ENCODE measurements at places on chromosomes 2 and 18.
A peak's percentile ranks its signal among the peaks of the same experiment; 100 is the strongest.

DNA sequence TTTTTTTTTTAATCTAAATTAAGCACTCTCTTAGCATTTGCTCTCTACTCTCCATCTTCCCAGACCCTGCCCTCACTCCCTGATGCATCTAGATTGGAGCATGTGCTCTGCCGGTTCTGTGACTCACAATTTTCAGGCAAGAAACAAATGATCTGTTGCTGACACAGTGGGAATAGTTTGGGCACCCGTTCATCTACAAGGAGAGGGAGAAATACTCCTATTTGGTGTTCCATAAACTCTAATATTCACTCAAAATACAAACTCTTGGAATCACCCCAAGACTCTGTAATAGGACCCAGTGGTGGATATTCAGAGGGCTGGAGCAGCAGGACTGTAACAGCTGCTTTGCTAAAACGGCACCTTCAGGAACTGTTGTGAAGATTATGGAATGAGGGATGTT lies 37.1 kb upstream of the LINC00305 start:
- H3K4me1 ChIP-seq: no peaks in the 10 kb centered on the region
- H3K36me3 ChIP-seq: no peaks in the 10 kb centered on the region
- H3K27me3 ChIP-seq: no peaks in the 10 kb centered on the region
- no peak overlapping the region for H3K4me3 ChIP-seq

DNA sequence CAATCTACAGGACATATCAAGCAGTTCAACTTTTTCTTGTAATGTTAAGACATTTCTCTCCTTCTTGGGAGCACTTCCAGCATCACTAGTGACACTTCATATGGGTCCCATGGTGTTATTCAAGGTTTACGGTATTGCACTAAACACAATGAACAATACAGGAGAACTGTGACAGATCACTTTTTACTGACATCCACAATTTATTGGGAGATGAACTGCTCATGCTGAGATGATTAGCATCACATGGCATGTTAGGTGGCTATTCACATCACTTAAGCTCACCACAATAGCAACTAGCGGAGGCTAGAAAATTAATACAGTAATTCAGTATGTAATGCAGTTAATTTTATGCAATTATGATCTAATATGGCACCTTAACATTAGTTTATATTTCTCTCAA lies 264.4 kb downstream of the ERBB4 start:
- DNase-seq: no peak
- H3K27ac ChIP-seq: no peak overlapping the region
- no peak overlapping the region for H3K4me3 ChIP-seq
- no peaks in the 10 kb centered on the region for H3K36me3 ChIP-seq
- H3K27me3 ChIP-seq: no peaks in the 10 kb centered on the region

GRCh38 chr2:27308359-27308881 lies at the start of gene UCN:
Gene UCN (minus strand): TSS chr2:27308445. CDS start chr2:27307895, 550 bp downstream.
- H3K27me3 ChIP-seq: peaks cover 45% of the 10 kb centered on the region
- peaks cover 3% of the 10 kb centered on the region for H3K4me1 ChIP-seq
- H3K4me3 ChIP-seq: no peak within 1 kb of the TSS
- peak; percentile 21 for DNase-seq

GRCh38 chr2:45891719-45892424 lies 240.4 kb downstream of the PRKCE start:
- no peaks in the 10 kb centered on the region for H3K27me3 ChIP-seq
- DNase-seq: peak; percentile 30
- no peak overlapping the region for H3K4me3 ChIP-seq
- no peak overlapping the region for H3K27ac ChIP-seq
- H3K36me3 ChIP-seq: no peaks in the 10 kb centered on the region

DNA sequence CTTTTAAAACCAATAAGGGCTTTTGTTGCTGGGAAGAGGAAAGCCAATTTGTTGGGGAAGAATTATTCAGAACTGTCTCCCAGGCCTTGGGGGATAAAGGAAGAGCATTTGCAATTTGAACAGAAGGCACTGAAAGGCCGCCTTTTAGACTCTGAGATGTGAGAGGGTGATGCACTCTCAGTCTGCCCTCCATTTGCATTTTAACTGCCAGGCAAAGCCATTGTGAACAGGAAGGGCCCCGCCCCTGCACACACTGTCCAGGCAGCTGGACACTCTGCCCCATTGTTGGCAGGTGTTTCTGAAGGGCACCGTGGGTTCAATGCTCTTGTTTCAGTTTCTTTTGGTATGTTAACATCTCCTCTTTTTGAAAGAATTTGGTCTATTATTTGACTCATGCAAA lies 169.5 kb upstream of the COPS8 start:
- DNase-seq: no peak
- H3K4me3 ChIP-seq: no peak overlapping the region
- H3K4me1 ChIP-seq: no peaks in the 10 kb centered on the region
- no peaks in the 10 kb centered on the region for H3K36me3 ChIP-seq

- DNase-seq: no peak
- H3K27me3 ChIP-seq: no peaks in the 10 kb centered on the region
- peaks cover 58% of the 10 kb centered on the region for H3K4me1 ChIP-seq
- no peak overlapping the region for H3K27ac ChIP-seq
These were observed 3.5 kb upstream of the EMILIN1 start for GRCh38 chr2:27074738-27075565.

DNA sequence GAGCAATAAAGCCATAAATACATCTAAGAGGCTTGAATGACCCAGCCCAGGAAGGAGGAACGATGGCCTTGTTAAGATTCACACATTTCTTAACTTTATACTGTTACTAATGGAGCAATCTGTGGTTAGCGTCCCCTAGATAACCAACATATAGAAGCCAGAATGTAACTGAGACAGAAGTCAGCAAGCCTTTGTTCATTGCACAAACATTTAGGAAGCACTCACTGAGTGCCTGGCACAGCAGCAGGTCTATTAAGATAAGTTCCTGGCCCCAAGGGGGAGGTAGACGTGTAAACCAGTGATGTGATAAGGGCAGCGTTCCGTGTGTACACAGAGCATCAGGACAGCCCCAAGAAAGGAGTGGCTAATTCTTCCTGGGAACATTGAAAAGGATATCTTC lies 63.6 kb upstream of the ATL2 start:
- peaks cover 14% of the 10 kb centered on the region for H3K4me1 ChIP-seq
- no peak overlapping the region for H3K4me3 ChIP-seq
- H3K27me3 ChIP-seq: peaks cover 31% of the 10 kb centered on the region
- no peaks in the 10 kb centered on the region for H3K36me3 ChIP-seq
- H3K27ac ChIP-seq: no peak overlapping the region

GRCh38 chr2:85376291-85377065 lies 21.9 kb downstream of the ELMOD3 start:
- H3K4me3 ChIP-seq: no peak overlapping the region
- DNase-seq: peak; percentile 18
- H3K27me3 ChIP-seq: no peaks in the 10 kb centered on the region
- peaks cover 15% of the 10 kb centered on the region for H3K36me3 ChIP-seq
- H3K4me1 ChIP-seq: no peaks in the 10 kb centered on the region

DNA sequence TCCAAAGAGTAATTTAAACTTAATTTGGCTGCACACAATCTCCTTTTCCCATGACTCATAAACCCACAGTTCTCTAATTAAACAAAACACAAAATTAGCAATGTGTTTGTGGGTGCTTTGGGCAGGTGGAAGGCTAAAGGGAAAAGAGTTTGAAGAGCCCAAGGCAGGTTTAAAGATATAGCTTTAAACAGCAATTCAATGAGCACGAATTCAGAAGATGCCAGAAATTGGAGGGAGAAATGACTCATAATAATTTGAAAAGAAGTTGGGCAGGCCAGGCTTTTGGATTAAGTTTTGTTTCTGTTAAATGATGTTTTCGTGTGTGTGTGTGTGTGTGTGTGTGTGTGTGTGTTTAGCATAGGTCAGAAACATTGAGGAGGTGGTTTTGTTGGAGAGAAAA lies 594.8 kb upstream of the ZEB2 start:
- H3K4me3 ChIP-seq: no peak overlapping the region
- no peaks in the 10 kb centered on the region for H3K27me3 ChIP-seq
- H3K27ac ChIP-seq: no peak overlapping the region
- no peaks in the 10 kb centered on the region for H3K36me3 ChIP-seq
- H3K4me1 ChIP-seq: peaks cover 11% of the 10 kb centered on the region

GRCh38 chr2:19990416-19990728 lies 467 bp upstream of the WDR35 start:
- H3K27ac ChIP-seq: no peak overlapping the region
- H3K27me3 ChIP-seq: no peaks in the 10 kb centered on the region
- no peaks in the 10 kb centered on the region for H3K36me3 ChIP-seq
- H3K4me1 ChIP-seq: peaks cover 16% of the 10 kb centered on the region
- no peak for DNase-seq

DNA sequence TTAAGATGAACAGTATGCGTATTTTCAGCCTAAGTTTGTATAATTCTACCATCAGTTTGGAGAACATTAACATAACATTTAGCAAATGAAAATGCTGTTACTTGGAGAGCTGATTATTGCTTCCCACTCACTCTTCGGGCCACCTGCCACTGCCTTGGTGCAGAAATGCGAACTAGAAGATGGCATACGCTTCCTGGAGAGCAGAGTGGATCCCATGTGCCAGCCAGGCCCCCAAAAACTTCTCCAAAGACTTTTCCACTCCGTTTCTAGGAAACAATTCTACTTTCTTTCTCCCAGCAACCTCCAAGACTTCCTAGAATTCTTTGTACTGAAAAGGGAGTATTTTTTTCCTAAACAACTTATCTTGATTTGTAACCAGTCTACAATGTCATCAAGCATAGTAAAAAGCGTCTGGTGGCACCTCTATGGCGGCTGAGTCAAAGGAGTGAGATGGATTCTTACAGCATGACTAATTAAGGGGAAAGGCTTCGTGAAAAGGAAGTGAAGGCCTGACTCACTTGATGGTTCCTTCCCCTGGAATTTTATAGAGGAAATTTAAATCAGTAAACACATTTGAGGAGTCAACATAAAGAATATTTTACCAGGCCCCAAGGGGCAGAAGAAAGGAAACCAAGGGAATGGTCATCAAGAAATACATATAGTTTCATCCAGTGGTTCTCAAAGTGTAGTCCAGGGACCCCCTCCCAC lies 36.6 kb downstream of the FEZ2 start:
- no peaks in the 10 kb centered on the region for H3K27me3 ChIP-seq
- H3K4me3 ChIP-seq: no peak overlapping the region
- H3K4me1 ChIP-seq: peaks cover 57% of the 10 kb centered on the region
- peaks cover 10% of the 10 kb centered on the region for H3K36me3 ChIP-seq
- H3K27ac ChIP-seq: peak overlapping the region; percentile 95
- peak; percentile 96 for DNase-seq

DNA sequence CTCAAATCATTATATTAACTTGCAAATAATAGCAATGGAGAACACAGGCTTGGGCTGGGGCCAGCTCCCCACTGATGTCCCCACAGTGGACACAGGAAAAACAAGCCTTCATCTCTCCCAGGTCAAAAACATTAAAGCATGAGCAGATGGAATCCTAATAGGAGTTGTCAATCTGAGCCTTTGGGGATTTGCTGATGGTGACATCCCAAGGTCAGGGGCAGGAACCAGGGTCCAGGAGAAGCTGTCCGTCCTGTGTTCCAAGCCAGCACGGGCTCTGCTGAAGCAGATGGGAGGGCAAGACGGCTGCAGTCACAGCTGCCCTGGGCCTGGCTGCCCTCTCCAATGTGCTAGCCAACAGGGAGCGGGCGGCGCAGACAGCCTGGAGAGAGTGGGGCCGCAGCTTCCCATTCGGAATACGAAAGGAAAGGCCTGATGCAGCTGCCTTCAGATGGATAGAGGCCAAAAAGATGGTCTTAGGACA lies 135.5 kb downstream of the NDUFA10 start:
- DNase-seq: no peak
- H3K36me3 ChIP-seq: no peaks in the 10 kb centered on the region
- H3K4me3 ChIP-seq: no peak overlapping the region
- no peak overlapping the region for H3K27ac ChIP-seq
- H3K4me1 ChIP-seq: no peaks in the 10 kb centered on the region

- no peak overlapping the region for H3K27ac ChIP-seq
- no peaks in the 10 kb centered on the region for H3K27me3 ChIP-seq
- no peak overlapping the region for H3K4me3 ChIP-seq
- no peaks in the 10 kb centered on the region for H3K36me3 ChIP-seq
- peaks cover 11% of the 10 kb centered on the region for H3K4me1 ChIP-seq
- DNase-seq: no peak
These were observed 287.5 kb downstream of the TCF4 start for GRCh38 chr18:55300421-55300935.

DNA sequence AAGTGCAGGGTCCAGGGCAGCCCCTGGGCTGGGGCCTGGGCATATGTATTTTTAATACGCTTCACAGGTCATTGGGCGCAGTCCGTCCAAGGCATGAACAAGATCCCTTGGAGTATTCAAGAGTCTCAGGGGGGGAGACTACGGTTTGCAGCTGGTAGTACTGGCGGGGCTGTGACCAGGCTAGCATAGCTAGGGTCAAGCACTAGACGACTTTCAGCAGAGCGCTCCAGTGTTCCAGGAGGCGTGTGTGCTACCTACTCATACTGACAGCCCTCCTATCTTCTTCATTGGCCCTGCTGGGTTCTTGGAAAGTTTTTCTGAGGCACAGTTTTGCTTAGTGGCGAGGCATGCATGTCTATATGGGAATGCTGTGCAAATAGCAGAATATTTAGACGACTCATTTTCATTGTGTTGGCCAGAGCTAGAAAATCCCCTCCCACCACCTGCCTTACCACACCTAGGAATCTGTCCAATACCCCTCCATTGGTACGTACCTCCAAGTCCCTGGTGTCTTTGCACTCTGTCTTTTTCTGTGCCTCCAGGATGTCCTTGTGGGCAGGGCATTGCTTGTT lies 68.2 kb downstream of the GLI2 start:
- peaks cover 8% of the 10 kb centered on the region for H3K36me3 ChIP-seq
- no peak overlapping the region for H3K27ac ChIP-seq
- H3K4me3 ChIP-seq: no peak overlapping the region
- peaks cover 8% of the 10 kb centered on the region for H3K4me1 ChIP-seq
- no peaks in the 10 kb centered on the region for H3K27me3 ChIP-seq

GRCh38 chr2:72012886-72013574 lies 134.6 kb downstream of the CYP26B1 start:
- DNase-seq: no peak
- no peaks in the 10 kb centered on the region for H3K36me3 ChIP-seq
- H3K4me3 ChIP-seq: no peak overlapping the region
- peaks cover 3% of the 10 kb centered on the region for H3K27me3 ChIP-seq
- no peak overlapping the region for H3K27ac ChIP-seq
- no peaks in the 10 kb centered on the region for H3K4me1 ChIP-seq

DNA sequence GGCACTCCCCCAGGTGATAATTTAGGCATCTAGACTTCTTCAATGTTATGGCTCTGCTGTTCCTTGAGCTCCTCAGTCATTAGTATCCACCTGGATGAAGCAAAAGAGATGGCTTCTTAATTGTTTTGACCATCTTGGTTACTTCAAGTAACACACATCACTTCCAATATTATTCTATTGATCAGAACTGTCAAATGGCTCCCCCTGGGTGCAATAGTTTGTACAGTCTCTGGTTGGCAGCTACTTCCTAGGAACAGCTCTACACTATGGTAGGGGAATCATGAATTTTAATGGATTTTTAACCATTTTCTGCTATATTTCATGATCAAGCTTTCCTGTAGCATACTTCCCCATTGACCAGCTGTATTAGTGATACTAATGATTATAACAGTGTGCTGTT lies 157.0 kb downstream of the NYAP2 start:
- no peak for DNase-seq
- no peaks in the 10 kb centered on the region for H3K4me1 ChIP-seq
- H3K4me3 ChIP-seq: no peak overlapping the region
- no peaks in the 10 kb centered on the region for H3K27me3 ChIP-seq

GRCh38 chr2:33859811-33860461 lies 260.8 kb upstream of the FAM98A start:
- DNase-seq: peak; percentile 3
- no peak overlapping the region for H3K4me3 ChIP-seq
- no peak overlapping the region for H3K27ac ChIP-seq
- H3K27me3 ChIP-seq: no peaks in the 10 kb centered on the region

All from astrocyte (in vitro differentiated cells and primary cell).